Activated naive CD4-positive, alpha-beta T cell (primary cell): ENCODE measurements at places on chromosomes 3 and 15.

- no peak for DNase-seq
These were observed 10.9 kb upstream of the GATA2 start for GRCh38 chr3:128503751-128504532.

DNA sequence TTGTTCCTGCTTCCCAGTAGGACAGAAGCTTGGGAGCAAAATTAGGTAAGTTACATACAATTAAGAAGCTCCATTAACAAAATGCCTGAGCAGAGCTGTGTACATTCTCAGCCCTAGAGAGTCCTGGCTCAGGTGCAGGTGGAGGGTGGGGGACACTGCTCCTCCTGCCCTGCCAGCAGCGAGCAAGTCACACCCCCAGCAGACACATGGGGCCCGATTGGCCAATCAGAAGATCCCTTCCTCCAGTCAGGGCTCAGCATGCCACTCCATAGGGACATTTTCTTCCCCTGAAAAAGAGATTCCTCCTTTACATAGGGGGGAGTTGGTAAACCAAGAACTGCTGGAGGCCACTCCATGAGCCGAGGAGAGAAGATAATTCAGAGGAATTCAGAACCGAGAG, 62.1 kb downstream of the PLXNA1 start:
- DNase-seq, result no peak

GRCh38 chr15:52483707-52484106, 45.0 kb downstream of the MYO5A start:
- DNase-seq, result no peak

DNA sequence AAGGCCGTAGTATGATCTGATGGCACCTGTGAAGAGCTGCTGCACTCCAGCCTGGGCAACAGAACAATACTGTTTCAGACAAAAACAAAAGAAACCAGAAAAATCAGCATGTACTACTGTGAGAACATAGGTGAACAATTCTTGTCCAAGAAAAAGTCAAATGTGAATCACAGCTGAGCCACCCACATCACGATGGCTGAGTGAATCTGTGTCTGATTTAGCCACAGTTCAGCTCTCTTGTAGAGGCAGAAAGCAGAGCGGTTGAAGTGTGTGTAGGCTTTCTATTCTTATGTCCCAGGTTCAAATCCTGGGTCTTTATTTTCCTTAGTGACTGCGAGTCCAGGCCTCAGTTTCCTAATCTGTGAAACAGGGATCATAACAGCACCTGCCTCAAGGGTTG, 4.4 kb upstream of the FURIN start:
- no peak for DNase-seq

GRCh38 chr3:69890084-69890483, 109.4 kb upstream of the SAMMSON start:
- no peak for DNase-seq

DNA sequence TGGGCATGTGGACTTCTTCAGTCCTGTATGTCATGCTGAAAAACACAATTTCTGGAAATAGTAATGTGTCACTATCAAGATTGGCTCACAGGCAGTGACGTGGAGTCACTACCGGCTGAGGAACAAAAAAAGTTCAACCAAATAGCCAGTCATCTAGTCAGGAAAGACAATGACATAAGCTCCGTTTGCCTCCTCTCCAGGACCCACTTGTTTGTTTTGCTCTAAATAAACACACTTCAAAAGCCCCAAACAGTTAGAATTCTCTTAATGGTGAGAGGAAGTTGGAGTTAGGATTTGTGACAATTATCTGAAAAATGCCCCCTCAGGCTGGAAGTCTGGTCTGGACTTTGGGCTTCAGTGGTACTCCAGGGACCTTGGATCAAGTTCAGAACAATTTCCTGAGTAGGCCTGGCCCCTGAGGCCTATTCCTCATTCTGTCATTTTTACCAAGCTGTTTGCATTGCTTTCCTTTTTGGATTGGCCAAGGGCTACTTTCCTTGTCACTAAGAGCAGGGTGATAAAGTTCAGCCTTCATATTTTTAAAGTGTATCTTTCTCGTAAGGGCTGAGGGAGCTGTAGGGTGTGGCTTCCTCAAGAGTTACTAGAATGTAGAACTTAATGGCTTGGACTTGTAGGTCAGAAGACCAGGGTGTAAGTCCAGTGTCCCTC, 98.9 kb downstream of the EOMES start:
- no peak for DNase-seq
